Ovary (tissue), 10 donors: ENCODE measurements at places on chromosomes 5 and 9.

DNA sequence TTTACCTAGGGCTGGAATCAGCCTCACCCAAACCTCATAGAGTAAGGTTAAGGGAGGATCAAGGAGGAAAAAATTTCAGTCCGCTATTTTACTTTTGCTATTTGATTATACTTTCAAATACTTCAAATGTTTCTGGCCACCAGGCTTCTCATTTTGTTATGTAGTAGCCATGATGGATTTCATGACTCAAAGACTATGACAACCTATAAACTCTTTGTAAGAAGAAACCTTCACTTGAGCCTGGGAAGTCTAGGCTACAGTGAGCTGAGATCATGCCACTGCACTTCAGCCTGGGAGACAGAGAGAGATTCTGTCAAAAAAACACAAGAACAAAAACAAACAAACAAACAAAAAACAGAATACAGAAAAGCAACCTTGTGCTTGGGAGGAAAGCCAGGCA, 293.6 kb upstream of the TNC start:
- DNase-seq = no peak

- DNase-seq = no peak
Measured at GRCh38 chr5:68928617-68929302, 165.1 kb upstream of the SLC30A5 start.

GRCh38 chr5:131068076-131068475, 97.0 kb downstream of the HINT1 start:
- no peak for DNase-seq

- no peak for DNase-seq
Measured at GRCh38 chr5:53991942-53992341, 318.4 kb downstream of the ARL15 start.

- DNase-seq = no peak
Measured at GRCh38 chr9:969310-970150, 6.9 kb upstream of the DMRT3 start.

DNA sequence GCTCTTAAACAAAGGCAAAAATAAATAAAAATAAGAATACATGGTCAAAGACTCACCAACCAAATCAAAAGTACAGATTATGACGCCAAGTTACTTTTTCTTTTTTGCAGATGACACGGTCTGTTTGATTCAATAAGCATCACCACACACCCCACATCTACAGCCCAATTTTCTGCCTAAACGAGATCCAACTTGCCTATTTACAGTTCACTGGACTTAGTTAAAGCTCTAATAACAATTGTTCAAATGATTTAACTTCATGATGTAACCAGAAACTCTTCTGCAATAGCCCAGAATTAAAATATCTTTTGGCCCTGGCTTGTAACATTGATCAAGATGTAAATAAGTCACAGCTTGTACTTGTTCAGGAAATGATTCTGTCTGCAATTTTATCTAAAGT, 590.3 kb upstream of the C9orf72 start:
- DNase-seq = no peak

DNA sequence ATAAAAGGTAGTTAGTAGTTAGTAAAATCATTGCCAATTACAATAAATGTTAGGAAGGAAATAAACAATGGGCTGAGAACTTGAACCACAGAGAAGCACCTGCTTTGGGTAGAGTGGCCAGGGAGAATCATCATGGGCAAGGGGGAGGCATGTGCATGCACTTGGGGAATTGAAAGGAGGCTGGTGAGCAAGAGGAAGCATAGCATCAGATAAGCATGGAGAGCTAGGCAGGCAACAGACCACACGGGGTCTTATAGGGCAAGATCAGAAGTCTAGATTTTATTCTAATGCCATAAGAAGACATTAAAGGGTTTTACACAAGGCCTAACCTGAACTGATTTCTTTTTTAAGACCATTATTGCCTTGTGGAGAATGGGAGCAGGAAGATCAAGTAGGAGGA, 93.4 kb downstream of the PIP5K1B start:
- DNase-seq = no peak

DNA sequence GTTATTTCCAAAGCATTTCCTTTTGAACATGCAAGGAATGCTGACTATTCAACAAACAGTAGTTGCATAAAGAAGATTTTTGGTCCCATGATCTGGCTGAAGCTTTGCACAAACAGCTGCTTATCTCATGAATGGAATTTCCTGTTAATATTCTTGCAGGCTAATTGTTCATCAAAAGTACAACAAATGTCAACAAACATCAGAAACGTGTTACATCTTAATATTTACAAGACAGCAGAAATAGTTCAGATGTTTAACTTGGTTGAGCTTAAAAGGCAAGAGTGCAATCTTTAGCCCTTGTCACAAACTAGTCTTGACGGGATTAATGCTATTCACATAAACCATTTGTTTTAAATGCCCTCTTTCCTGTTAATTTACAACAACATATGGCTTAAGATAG, 47.9 kb upstream of the BASP1 start:
- no peak for DNase-seq

DNA sequence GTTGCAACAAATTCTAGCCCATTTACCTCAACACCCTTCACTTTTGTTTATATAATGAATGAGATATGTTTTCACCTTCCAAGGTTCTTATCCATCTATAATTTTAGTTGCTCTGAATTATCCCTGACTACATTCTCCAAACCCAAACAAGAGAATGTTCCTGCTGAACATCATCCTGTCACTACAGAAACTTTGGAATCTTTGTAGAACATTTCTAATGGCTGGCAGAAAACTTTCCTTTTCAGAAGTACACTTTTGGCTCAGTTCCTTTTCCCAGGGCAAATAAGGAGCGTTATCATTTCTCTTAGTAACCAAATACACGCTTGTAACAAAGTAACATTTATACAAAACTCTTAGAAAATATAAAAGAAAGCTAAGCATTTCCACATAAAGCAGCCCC, 860.6 kb upstream of the SEMA6A start:
- no peak for DNase-seq

GRCh38 chr9:93677048-93677571, 100.7 kb downstream of the PHF2 start:
- DNase-seq = no peak

- no peak for DNase-seq
Measured at GRCh38 chr9:4781408-4781807, 11.3 kb upstream of the RCL1 start.

DNA sequence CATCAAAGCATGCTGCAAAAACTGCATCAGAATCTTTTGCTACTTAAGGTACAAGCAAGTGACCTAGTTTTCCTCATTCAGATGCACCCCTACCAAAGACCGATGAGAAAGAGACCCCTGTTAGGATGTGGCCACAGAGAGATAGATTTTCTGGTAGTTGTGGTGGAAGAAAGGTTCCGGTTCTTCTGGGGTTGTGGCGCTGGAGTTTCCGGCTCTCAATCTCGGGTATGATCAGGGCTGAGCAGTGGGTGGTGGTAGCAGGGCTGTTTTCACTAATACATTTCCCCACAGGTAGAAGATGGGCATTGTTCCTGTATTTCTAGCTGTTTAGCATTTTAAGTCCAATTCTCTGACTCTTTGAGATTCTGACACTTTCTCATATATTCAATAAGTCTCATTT, 58.4 kb downstream of the PCSK1 start:
- no peak for DNase-seq

- no peak for DNase-seq
Measured at GRCh38 chr5:58842852-58843251, 260.0 kb downstream of the RAB3C start.

DNA sequence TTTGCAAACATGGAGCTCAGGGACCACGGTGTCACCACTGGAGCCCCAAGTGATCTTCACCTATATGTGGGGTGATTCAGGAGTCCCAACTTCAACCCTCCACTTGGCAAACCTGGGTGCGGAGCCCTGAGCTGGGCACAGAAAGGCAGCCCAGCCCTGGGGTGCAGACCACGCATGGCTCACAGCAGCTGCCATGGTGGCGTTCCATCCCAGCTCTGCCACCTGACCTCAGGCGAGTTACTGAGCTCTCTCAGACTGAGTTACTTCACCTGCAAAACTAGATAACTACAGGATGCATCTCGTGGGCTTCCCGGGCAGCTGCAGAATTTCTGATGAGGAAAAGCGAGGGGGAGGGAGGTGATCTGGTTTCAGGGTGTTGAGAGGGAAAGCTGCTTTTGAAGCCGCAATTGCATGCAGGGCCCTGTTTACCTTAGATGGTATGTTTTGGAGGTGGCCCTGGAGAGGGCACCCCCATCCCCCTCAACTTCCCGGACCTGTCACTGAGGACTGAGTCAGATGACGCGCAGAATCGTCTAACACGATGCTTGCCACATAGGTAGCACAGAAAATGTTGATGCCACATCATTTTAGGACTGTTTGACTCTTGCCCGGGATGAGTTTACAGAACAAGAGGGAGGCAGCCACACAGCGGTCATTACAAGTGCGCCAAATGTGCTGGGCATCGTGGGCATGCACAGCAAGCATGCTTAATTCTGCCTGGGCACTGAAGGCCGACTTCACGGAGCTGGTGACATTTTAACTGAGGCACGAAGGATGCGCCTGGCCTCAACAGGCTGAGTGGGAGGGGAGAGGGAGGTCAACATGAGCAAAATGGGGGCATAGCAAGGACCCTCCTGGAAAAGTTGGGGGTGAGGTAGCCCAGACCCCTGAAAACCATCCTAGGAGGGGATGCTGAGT, 154.6 kb downstream of the COL23A1 start:
- DNase-seq = no peak

DNA sequence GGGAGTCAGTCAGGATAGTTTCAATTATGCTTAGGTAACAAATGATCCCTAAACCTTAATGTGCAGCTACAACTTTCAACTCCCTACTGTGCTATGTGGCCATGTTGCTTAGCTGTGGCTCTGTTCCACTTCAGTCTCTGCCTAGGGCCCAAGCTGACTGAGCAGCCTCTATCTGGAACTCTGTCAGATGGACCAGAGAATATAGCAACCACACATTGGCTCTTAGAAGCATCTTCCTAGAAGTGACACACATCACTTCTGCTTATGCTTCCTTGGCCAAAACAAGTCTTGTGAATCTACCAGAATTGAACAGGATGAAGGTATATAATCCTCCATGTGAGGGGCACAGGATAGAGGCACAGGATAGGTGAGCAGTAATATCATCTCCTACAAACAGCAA, 36.7 kb upstream of the TNC start:
- no peak for DNase-seq

- DNase-seq = no peak
Measured at GRCh38 chr5:39274398-39275085, 55.2 kb upstream of the FYB1 start.

GRCh38 chr9:124940521-124940893, 376 bp downstream of the GOLGA1 start:
- DNase-seq = no peak

GRCh38 chr5:10634562-10634961, 70.7 kb downstream of the ANKRD33B start:
- DNase-seq = no peak

DNA sequence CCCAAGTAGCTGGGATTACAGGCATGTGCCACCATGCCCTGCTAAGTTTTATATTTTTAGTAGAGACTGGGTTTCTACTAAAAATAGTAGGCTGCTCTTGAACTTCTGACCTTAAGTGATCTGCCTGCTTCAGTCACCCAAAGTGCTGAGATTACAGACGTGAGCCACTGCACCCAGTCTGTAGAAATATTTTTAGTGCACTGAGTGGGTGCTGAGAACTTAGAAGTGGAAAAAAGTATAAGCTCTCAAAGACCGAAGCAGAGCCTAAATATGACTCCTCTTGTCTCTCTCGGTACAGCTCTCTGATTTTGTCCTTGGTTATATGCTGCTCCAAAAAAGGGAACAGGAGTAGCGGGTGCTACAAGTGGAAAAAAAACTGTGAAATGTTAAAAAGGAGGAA, 353.8 kb upstream of the IZUMO3 start:
- DNase-seq = no peak
